BE2C (cell line): ENCODE measurements at places on chromosomes 2 and 18.

DNA sequence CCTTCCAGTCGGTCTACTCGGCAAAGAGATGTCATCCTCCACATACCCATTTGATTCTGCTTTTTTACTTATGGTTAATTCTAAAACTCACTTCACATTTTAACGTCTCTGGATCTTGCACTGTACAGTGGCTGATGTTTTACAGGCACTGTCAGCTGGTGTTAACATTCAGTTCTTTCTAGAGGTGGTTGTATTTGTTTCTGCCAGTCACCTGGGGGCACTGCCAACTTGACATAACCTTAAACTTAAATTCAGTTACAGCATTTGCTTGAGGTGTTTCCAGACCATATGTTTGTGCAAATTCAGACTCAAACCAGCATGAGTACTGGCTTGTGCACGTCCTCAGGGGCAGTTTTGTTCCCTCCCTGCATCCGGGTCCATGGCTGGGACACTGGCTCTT is 5.3 kb upstream of the TMEM185B start:
- no peak for DNase-seq

GRCh38 chr2:155975734-155976133 is 356.8 kb downstream of the NR4A2 start:
- DNase-seq = no peak

GRCh38 chr2:67311536-67311935 is 85.6 kb upstream of the ETAA1 start:
- peak; percentile 28 for DNase-seq

GRCh38 chr2:160974803-160975202 is 185.4 kb upstream of the TANK start:
- DNase-seq = no peak

DNA sequence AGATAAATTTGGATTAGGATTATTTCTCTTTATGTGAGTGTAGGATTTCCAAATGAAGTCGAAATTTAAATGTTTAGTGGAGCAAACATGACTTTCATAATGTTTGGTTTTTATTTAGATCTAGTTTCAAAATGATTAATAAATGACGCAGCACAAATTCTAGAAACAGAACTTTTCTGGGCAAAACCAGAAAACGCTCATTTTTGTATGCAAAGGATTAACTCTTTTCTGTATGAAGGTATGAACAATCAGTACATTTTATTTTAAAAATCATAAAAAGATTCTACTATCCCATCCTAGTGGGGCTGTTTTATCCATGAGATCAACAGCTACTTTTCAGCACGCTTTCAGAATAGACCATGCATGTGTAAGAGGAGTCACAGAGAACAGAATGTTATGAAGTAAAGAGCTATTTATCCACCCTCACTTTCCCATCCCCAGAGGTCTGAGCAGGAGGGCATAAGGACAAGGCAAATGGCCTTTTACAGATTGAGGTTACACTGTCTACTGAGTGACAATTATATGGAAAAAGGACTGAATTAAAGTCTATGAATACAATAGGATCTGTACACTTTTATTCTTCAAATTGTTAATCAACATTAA is 270.8 kb downstream of the ZEB2 start:
- DNase-seq = no peak

GRCh38 chr2:239288237-239288636 is 112.6 kb downstream of the HDAC4 start:
- no peak for DNase-seq

GRCh38 chr2:199940373-199940772 is 14.9 kb downstream of the TYW5 start:
- no peak for DNase-seq

DNA sequence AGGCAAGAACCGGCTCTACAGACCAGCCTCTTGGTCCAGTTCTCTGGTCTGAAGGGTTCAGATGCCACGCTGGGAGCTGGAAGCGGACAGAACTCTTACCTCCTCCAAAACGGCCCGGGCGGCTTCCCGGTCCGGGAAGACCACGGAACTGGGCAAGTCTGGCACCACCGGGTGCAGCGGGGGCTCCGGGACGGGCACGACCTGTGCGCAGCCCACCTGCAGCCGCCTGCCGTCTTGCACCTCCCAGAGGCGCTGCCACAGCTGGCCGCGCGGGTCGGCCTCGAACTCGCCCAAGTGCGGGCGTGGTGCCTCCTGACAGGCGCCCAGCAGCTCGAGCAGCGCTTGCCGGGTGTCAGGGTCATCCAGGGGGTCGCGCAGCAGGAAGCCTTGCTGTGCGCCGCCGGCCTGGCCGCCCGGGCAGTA is 773 bp downstream of the CMPK2 start:
- no peak for DNase-seq

DNA sequence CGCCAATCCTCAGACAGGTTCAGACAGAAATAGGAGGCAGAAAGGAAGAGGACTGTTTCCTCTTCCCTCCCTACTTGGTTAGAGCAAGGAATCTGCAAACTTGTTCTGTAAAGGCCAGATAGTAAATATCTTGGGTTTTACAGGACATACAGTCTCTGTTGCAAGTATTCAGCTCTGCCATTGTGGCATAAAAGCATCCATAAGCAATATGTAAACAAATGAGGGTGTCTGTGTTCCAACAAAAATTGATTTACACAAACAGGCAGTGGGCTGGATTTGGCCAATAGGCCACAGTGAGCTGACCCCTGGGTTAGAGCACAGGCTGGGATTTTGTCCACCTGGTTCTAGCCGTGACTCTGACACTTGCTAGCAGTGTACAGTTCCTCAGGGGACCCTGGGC is 89.4 kb downstream of the NRP2 start:
- no peak for DNase-seq

DNA sequence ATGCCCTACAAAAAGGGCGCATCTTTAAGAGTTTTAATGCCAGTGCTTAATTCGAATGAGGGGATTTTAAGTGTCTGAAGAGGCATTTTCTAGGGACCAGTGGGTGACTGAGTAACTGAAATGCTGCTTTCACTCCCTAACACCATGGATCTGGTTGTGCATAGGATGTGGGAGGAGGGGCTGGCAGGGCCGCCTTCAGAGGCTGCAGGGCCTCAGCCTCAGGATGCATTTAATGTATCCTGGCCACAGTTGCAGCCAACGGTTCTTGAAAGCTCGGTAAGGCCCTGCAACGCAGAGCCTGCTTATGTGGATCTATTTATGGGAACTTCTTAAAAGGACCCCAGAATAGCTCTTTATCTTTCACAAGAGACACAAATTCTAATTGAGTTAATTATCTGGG is 25.8 kb upstream of the IL18RAP start:
- DNase-seq = no peak

- DNase-seq = no peak
Observed at GRCh38 chr2:113173542-113174375, at the start of gene PSD4. TSS of gene PSD4 (plus strand) at chr2:113173971. CDS start at chr2:113182457, 8,486 bp downstream.

GRCh38 chr2:38731684-38732221 is 19.4 kb downstream of the SRSF7 start:
- no peak for DNase-seq

- DNase-seq = no peak
Observed at GRCh38 chr18:77210249-77210648, 39.4 kb upstream of the GALR1 start.

DNA sequence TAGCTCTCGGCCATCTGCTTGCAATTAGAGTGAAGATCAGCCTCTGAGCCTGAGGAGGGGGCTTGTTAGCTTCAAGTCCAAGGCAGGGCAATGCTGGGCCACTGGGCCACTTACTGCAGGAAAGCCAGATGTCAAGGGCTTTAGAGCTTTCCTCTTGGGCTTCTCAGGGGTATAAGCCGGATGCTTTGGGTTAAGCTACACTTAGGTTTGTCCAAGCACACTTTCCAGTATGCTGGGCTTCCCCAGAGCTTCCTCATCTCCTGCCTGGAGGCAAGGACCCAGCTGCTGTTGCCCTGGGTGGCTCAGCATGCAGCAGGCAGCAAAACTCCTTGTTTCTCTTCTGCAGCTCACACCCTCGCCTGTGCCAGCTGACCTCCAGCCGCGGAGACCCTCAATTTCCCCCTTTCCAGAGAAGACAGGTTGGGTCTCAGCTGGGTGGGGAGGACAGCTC is 29.0 kb upstream of the ATOH8 start:
- no peak for DNase-seq

- no peak for DNase-seq
Observed at GRCh38 chr2:119198240-119198840, 25.3 kb upstream of the STEAP3 start.

GRCh38 chr2:64063924-64064331 is 44.7 kb upstream of the VPS54 start:
- DNase-seq = no peak

DNA sequence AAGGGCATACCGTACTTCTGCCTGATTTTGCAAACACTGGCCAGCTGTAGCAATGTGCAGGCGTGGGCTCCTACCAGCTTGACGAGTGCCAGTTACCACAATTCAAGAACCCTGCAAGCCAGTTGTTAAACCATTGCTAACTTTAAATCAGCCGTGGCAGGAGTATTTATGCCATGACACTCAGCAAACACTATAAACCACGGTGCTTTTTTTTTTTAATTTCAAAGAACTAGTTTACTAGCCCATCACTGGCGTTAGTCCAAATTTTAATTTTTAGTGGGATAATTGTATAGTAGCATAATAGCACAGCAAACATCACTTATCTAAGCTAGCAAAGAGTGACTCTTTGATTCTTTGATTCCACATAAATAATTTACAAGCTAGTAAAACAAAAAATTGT is 111.1 kb downstream of the COL4A4 start:
- no peak for DNase-seq

GRCh38 chr2:227423656-227424499 is 36.1 kb upstream of the SCYGR1 start:
- no peak for DNase-seq

GRCh38 chr2:235541838-235542549 is 48.2 kb downstream of the AGAP1 start:
- DNase-seq = no peak

DNA sequence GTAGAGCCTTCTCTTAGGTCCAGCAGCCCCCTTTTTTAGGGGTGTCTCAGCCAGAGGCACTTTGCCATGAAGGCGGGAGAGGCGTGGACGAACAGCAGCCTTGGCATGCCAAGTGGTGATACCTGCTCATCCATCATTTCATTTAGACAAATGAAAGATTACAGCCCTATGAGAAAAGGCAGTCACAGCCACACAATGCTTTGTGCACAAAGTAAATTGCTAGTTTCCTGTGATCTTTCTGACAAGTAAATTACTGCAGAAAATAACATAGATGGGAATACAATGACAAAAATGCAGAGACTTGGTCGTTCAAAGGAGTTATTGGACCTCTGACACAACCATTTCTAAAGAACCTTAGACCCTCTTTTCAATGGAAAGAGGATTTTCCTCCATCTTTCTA is 94.9 kb downstream of the RND3 start:
- no peak for DNase-seq

DNA sequence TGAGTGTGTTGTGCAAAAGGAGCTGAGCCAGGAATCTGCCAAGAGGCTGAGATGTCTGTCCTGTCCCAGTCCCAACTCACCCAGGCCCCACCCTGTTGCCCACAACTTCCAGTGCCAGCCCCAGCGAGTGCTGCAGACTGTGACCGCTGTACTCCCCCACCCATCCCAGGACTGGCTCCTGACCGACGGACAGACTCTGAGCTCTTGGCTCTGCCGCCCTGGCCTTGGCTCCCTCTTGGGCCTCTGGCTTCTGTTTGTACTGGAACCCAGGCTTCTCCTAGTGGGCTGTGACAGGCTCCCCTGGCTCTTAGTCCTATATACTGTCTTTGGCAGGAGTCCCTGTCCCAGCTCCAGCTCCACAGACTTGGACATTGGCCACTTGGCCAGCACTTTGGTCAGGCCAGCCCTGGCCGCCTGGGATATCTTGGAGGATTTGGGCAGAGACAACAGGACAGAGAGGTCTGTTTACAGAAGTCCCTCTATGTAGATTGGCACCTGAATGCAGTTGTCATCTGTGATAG is 41.1 kb downstream of the ACOXL start:
- no peak for DNase-seq

- DNase-seq = no peak
Observed at GRCh38 chr2:40439473-40439872, 12.4 kb downstream of the SLC8A1 start.

DNA sequence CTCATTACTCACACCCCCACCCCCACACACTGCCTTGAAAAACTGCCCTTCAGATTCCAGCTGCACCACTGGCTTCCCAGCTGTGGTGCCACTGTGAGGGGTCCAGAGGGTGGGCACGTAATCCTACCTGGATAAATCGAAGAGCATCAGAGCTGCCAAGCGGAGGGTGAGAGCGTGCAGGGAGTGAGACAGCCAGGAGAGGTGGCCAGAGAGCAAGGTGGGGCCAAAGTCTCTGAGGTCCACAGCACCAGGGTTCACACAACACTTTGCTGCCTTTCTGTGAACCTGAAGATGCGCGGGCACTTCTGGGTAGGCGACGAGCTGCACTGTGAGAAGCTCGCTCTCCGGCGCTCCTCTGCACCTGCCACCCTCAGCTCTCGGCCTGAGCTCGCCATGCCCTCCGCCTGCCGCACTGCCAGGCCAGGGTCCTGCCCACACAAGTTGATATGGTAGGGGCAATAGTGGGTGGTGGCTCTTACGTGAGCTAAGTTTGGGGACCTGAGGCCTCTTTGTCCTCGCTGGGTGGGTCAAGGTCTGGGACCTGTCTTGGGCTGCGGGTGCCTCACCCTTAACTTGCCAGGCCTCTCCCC is 83.9 kb downstream of the MARCO start:
- DNase-seq = no peak

- no peak for DNase-seq
Observed at GRCh38 chr2:12071318-12071717, 324.9 kb downstream of the LPIN1 start.

GRCh38 chr2:6877402-6878304 is at the start of gene RSAD2:
TSS of gene RSAD2 (plus strand) at chr2:6877777. CDS start at chr2:6877801, 24 bp downstream.
- no peak for DNase-seq

DNA sequence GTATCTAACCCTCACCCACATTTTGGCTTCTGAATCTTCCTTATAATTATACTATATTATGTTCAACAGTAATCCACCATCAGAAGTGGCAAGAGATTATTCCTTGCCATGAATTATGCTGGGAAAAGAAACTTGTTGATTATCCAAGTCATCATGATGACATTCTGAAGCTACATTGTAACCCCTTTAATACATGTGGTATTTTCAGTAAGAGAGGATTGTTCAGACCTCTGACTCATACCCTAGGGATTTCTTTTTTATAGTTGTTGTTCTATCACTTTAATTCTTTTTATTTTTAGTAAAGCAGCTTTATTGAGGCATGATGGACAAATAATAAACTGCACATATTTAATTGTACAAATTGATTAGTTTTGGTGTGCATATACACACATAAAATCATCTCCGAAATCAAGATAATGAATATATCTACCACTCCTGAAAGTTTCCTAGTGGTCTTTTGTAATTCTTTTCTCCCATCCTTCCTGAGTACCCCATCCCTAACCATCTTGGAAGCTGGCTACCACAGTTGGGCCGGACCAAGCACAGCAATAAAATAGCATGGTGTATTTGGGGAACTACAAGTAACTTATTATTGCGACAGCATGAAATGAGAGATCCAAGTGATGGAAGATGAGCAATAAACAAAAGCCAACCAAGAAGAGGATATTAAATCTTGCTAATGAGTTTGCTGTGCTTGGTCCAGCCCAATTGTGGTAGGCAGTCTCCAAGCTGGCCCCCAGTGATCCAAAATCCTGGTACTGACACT is 159.9 kb downstream of the BARD1 start:
- DNase-seq = no peak
